ENCODE measurements at places on chromosomes 11 and 22. TPM values are rescaled to one million over a fixed set of nuclear protein-coding genes. Genes with fewer than 3 reads are reported as not detected.

The OR51B2 gene
- total RNA-seq: not detected

The RAG1 gene
- 0.39 TPM for total RNA-seq

The OR5P2 gene
- total RNA-seq: not detected

The FGF19 gene
- total RNA-seq: 0.35 TPM

The PKNOX2 gene
- total RNA-seq: not detected

The FOSL1 gene
- 18.8 TPM for total RNA-seq
